ENCODE measurements at places on chromosomes 5 and 9.
A peak's percentile ranks its signal among the peaks of the same experiment; 100 is the strongest.

GRCh38 chr5:34001241-34001841 lies 6.5 kb downstream of the AMACR start:
- DNase-seq, result no peak

GRCh38 chr5:150587856-150588595 lies 52.4 kb upstream of the SYNPO start:
- DNase-seq, result no peak

DNA sequence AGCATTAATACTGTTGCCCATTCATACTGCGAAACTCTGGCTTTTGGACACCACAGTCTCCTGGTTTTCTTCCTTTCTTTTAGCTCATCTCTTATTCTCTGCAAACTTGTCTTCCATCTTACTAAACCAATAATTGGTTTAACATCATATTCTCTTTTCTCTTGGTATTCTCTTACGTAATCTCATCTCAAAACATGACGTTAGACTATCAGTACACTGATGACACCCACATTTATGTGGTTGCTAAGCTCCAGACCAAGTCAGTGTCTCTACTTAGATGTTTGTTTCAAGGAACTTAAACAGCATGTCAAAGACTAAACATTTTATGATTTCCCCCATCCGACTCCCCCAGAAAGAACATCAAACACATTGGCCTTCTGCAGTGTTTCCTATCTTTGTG lies 2.1 kb downstream of the PRRC1 start:
- DNase-seq, result peak; percentile 34

- DNase-seq, result no peak
These were observed 215.5 kb downstream of the FANCC start for GRCh38 chr9:95102001-95102433.

- no peak for DNase-seq
These were observed 311.3 kb upstream of the GRIN3A start for GRCh38 chr9:102049586-102050246.

DNA sequence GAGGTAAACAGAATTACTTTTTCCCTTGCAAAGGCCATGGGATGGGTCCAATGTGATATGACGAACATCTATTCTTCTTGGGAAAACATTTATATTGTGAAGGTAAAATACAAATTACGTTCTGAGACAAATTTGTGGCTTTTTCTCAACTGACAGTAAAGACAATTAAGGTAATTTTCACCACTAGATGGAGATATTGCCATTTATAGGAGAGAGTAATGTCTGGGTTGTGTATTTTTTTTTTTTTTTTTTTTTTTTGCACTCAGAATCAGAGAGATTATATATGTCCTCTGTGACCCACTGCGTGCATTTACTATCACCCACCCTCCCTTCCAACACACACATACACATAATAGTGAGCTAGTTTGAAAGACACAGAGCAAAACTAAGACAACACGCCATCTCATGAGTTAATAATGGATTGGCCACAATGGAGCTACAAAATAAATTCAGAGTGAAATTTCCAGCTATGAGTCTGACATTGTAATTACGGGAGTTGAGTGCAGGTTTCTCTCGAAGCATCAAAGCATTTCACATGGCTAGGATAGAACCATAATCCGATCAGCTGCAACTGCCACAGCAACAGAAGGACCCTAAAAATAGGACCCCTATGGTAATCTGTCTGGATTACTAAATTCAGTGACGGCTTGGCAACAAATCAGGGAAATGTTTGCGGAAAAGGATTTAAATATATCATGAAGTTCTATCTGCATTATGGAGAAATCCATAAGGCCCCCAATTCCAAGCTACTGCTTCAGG lies 49.2 kb downstream of the ANXA1 start:
- DNase-seq, result peak; percentile 75

- peak; percentile 87 for DNase-seq
These were observed 7.1 kb downstream of the NFX1 start for GRCh38 chr9:33297432-33297831.

GRCh38 chr5:132098151-132098594 lies 24.6 kb downstream of the CSF2 start:
- DNase-seq, result peak; percentile 70

DNA sequence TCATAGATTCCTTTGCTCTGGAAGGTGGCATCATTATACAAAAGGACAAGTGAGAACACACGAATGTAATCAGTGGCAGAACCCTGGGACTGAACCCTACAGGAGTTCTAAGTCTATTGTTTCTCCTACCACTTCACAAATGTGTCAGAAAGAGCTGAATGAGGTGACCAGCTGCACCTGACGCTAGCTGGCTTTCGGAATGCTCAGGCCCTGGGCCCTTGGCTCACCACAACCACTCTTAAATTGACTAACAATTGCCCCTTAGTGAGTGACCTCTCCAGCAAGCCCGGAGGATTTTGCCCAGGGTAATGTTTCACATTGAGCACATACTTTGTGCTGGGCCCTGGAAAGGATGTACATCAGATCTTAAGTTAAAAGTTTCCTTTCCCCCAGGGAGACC lies 41.2 kb upstream of the ABCA1 start:
- no peak for DNase-seq

GRCh38 chr5:116575326-116576052 lies 866 bp upstream of the SEMA6A start:
- DNase-seq, result no peak

- peak; percentile 96 for DNase-seq
These were observed 157.0 kb upstream of the RAI14 start for GRCh38 chr5:34499001-34499734.

- DNase-seq, result no peak
These were observed 7.0 kb upstream of the AK1 start for GRCh38 chr9:127884427-127884911.

DNA sequence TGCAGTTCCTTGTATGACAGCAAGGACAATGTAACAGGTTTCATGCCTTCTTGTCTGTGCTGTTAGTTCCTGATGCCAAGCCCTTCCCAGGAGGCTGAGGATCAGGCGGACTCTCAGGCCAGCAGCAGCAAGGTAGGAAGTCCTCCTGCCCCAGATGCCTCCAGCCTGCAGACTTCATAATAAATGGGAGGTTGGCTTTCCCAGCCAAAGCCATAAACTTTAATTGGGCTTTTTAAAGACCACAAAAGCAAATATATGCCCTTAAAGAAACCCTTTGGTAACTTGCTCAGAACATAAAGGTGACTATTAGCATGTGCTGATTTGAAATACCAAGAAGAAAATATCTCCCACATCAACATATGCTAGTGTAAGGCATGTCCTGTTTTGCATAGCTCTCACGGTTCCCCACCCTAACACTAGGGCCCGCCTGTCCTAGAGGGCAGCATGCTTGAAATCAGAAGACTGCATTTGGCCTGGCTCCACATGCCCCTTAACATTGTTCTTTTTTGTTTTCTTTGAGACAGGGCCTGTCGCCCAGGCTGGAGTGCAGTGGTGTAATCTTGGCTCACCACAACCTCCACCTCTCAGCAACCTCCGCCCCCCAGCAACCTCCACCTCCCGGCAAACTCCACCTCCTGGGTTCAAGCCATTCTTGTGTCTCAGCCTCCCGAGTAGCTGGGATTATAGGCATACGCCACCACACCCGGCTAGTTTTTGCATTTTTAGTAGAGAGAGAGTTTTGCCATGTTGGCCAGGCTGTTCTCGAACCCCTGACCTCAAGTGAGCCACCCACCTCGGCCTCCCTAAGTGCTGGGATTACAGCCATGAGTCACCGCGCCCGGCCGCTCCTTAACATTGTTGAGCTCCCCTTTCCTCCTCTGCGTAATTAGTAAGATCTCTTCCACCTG lies 44.6 kb upstream of the FCN1 start:
- no peak for DNase-seq

DNA sequence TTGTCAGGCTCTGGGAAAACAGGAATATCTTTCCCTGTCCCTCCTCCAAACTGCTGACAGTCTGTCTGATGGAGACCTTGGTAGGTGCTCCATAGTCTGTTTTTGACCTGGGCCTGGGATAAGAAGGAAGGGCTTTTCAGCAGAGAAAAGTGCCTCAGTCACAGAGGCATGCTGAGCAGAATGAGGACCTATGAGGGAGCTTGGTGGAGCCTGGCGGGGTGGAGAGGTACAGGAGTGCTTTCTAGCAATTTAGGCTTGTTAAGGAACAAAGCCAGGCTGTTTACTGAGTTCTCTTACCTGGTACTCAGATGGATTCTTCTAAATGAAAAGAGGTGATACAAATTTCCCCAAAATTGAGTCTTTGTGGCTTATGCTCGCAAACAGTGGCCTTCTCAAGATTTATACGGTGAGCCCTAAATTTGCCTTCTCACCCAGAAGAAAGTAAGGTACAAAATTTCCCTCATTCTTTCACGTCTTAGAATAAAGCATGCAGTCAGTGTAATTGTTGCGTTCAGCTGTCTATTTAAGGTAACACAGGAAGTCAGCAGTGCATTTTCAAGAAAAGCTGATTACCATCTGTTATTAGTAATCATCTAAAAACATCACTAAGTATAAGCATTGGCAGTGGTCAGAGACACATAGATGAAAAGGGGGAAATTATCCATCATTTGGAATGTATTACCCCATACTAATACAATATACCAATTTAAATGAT lies 28.6 kb upstream of the IL13 start:
- DNase-seq, result no peak

GRCh38 chr5:58326022-58326421 lies 133.9 kb downstream of the PLK2 start:
- no peak for DNase-seq

DNA sequence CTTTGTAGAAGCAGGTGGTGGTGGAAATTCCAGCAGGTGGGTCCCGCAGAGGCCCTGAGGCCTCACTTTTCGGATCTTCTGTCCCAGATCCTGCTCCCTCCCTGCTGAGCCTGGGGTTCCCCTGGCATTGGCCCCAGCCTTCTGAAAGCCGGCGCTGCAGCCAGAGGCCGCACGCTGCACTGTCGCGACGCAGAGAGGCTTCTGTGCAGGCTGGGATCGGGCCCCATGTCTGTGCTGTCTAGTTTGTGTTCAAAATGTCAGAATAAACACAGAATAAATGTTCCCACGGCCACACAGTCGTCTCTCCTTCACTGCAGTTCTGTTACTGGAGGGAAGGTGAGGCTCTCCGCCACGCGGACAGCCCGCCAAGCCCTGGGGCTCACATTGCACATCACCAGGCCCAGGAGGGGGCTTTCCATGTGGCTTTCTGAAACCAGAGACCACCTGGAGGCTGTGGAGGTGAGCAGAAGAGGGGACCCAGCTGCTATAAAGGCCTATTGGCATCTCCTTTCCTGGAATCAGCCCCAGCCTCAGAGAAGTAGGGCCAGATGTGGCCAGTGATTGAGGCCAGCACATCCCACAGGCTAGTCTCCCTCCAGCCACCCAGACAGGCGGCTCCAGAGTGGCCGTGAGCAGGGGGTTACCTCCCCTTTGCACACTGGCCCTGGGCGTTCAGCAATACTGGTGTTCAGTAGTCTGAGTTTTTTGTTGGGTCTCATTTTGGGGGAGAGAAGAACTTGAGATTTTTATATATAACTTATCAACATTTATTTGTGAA lies 46.5 kb downstream of the USP20 start:
- no peak for DNase-seq

DNA sequence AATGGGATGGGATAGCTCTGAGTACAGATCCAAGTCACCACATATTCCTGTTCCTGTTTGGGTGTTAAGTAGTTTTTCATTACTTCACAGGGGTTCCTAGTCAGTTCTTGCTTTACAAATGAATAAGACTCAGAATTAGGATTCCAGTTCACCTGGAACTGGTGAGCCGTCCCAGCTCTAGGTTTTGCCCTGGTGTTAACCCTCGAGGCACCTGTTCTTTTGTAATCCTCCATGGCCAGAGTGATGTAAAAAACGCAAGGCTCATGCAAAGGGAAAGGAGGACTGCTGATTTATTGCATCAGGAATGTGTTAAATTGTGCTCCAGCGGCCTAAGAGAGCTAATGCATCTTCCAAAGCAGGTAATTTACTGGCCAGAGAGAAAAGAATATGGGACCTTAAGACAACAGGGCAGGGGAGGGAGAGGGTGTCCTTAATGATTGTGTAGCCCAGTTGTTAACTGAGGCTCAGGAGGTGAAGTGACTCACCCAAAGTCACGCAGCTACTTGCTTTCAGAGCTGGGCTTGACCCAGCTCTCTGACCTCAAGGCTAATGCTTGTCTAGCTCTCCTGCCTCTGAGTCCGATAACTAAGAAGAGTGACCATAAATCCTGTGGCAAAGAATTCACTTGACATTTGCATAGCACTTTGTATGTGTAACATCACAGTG lies 70.5 kb downstream of the DMRT2 start:
- DNase-seq, result no peak

DNA sequence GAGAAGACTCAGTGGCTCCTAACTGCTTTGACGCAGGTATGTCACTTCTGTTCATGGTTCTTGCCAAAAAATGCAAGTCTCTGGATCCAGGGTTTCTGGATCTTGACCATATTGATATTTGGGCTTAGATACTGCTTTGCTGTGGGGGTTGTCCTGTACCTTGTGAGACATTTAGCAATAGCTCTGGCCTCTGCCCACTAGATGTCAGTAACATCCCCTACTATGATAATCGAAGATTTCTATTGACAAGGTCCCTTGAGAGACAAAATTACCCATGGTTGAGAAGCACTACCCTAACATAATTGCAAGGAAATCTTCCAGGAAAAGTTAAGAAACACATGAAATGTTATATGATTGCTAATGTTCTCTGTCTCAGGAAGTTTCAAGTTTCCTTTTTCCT lies 285.4 kb downstream of the TMEM232 start:
- no peak for DNase-seq

GRCh38 chr9:134040176-134040565 lies 14.9 kb downstream of the BRD3OS start:
- no peak for DNase-seq

DNA sequence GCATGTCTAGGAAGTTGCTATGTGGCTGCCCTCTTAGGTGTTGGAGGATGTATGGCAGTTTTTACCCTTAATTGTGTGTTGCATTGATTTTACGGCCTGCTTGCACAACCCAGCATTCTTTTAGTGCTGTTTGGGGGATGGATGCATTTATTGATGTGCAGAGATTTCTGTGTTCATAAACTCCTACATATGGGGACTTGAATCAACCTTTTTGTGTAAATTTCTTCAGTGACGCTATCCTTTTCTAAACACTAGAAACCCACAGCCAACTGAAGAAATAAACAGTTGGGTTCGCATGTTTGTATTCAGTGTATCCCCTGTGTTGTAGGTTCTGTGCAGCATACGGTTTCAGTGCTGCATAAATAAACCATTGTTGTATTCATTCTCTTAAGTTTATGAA lies 263.7 kb downstream of the RASEF start:
- DNase-seq, result no peak

DNA sequence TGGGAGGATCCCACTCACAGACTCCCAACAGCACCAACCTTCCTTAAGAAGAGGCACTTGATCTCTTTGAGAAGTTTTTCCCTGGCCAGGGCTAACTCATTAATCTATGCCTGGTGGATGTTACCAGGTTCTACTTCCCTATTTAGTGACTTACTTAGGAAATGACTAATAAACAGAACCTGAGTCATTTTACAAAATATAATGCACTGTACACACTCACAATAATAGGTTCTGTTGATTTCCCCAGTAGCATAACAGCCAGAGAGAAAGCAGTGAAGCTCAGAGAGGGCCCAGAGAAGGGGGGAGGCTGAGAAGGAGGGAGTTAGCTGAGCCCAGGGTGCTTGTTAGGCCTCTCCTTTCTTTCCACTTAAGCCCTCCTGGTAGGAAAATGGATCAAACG lies 27.1 kb downstream of the FRMD3 start:
- DNase-seq, result peak; percentile 76
